ENCODE measurements at places on chromosomes 5 and 9. TPM values are rescaled to one million over a fixed set of nuclear protein-coding genes. Genes with fewer than 3 reads are reported as not detected.

- no peak overlapping the region for H3K4me3 ChIP-seq
- H3K36me3 ChIP-seq = no peaks in the 10 kb centered on the region
- H3K27ac ChIP-seq = no peak overlapping the region
- no peaks in the 10 kb centered on the region for H3K27me3 ChIP-seq
- DNase-seq = no peak
Observed at GRCh38 chr5:74430631-74431289, 209.8 kb downstream of the ENC1 start.

- no peak overlapping the region for H3K4me3 ChIP-seq
- H3K27me3 ChIP-seq = no peaks in the 10 kb centered on the region
- DNase-seq = no peak
- H3K27ac ChIP-seq = no peak overlapping the region
- H3K36me3 ChIP-seq = no peaks in the 10 kb centered on the region
- H3K4me1 ChIP-seq = peaks cover 4% of the 10 kb centered on the region
Observed at GRCh38 chr9:27382975-27383374, 86.0 kb upstream of the EQTN start.

DNA sequence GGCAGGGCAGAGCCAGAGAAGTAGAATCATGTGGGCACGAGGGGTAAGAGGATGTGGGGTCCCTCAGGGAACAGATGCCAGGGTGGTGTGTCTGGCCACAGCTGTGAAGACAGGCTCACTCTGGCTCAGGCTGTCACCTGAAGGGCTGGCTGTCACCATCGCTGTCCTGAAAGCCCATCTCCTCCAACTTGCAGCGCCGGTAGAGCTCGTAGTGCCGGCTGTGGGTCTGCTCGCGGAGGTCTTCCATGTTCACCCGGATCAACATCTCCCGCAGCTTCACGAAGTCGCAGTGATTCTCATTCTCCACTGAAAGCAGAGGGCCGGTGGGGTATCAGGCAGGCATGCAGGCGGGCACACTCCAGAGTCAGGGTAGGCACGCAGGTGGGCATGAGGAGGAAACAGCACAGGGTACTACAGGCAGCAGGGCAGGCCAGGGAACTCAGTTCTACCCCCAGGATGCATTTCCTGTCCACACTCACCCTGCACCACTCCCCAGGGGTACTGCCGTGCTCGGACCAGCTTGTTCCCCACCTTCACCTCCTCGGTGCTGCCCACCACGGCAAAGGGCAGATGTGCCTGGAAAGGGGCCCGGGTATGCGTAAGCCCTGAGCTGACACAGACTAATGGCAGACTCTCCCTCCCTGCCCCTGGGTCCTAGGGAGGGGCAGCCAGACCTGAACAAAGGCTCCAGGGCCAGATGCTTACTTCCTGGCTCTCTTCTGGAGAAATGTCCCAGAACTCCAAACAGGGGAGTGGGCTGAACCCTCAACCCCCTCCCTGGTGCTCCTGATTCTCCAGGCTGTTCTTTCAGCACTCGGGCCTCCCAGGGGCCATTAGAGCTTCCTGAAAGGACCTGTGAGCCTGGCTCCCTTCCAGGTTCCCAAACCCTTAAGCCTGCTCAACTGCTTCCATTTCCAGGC is 14.4 kb downstream of the CCNI2 start:
- no peaks in the 10 kb centered on the region for H3K36me3 ChIP-seq
- no peaks in the 10 kb centered on the region for H3K4me1 ChIP-seq
- H3K27ac ChIP-seq = no peak overlapping the region
- H3K27me3 ChIP-seq = no peaks in the 10 kb centered on the region
- no peak overlapping the region for H3K4me3 ChIP-seq

GRCh38 chr5:83433891-83434290 is 37.7 kb upstream of the VCAN start:
- H3K27ac ChIP-seq = no peak overlapping the region
- DNase-seq = no peak
- no peak overlapping the region for H3K4me3 ChIP-seq
- no peaks in the 10 kb centered on the region for H3K4me1 ChIP-seq
- H3K36me3 ChIP-seq = no peaks in the 10 kb centered on the region

The PPIC gene
- polyA plus RNA-seq = 8.5 TPM

- peak; percentile 70 for DNase-seq
- peaks cover 3% of the 10 kb centered on the region for H3K4me1 ChIP-seq
- H3K4me3 ChIP-seq = no peak overlapping the region
- no peaks in the 10 kb centered on the region for H3K27me3 ChIP-seq
- H3K27ac ChIP-seq = no peak overlapping the region
Observed at GRCh38 chr9:69412741-69413150, 87.7 kb downstream of the ENTREP1 start.

The GDF9 gene
- 0.22 TPM for polyA plus RNA-seq

GRCh38 chr9:36946653-36947052 is 87.4 kb downstream of the PAX5 start:
- DNase-seq = no peak
- H3K27me3 ChIP-seq = no peaks in the 10 kb centered on the region
- H3K27ac ChIP-seq = no peak overlapping the region
- H3K4me1 ChIP-seq = no peaks in the 10 kb centered on the region

- H3K27me3 ChIP-seq = no peaks in the 10 kb centered on the region
- no peaks in the 10 kb centered on the region for H3K36me3 ChIP-seq
- H3K4me1 ChIP-seq = no peaks in the 10 kb centered on the region
- H3K27ac ChIP-seq = no peak overlapping the region
- no peak overlapping the region for H3K4me3 ChIP-seq
- no peak for DNase-seq
Observed at GRCh38 chr9:26735160-26735559, 157.4 kb downstream of the CAAP1 start.

DNA sequence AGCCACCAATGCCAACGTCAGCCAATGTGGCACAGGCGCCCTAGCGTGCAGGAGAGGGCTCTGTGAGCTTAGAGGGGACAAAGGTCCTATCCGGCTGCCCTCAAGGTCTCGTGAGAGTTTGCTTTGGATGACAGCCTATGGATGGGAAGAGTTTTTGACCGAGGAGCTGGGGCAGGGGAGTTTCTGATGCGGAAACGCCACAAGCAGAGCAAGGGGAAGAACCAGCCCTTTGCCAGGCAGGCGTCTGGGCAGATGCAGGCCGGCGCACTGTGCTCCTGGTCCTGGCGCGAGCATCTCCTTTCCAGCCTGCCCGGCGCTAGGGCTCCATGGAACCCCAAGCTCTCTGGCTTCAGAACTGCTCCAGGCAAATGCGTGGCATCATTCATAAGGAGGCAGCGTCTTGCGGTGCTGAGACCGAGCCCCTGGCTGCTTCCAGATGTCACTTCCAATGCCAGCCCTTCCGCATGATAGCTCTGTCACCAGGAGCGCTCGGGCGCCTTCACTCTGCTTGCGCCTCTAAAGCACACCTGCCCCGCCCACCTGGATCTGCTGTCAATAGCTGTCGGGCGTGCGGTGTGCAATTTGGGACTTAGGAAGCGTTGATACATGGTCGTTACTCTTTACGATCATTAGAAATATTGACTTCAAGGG is 374.9 kb upstream of the IRX1 start:
- H3K4me3 ChIP-seq = no peak overlapping the region
- no peaks in the 10 kb centered on the region for H3K36me3 ChIP-seq
- H3K27me3 ChIP-seq = no peaks in the 10 kb centered on the region

GRCh38 chr5:100904259-100904861 is 1.3 kb upstream of the ST8SIA4 start:
- H3K27me3 ChIP-seq = peaks cover 47% of the 10 kb centered on the region
- peaks cover 16% of the 10 kb centered on the region for H3K4me1 ChIP-seq
- H3K27ac ChIP-seq = no peak overlapping the region
- H3K4me3 ChIP-seq = no peak overlapping the region

DNA sequence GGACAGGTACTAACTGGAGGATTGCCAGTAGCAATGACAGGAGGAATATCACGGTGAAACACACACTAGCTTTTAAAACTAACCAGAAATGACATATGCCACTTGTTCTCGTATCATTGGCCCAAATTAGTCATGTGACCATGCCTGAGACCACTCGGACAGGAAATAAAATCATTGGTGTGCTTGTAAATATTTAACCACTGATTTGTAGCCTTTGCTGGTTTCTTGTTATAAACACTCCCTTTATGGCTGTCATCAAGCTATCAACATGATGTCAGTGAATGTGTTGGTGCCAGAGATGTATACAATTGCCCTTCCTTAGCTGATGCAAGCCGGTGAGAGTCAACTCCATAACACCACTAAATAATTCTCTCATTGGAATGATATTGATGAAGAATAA is 123.7 kb upstream of the ANKH start:
- no peaks in the 10 kb centered on the region for H3K27me3 ChIP-seq
- no peak overlapping the region for H3K4me3 ChIP-seq
- H3K27ac ChIP-seq = no peak overlapping the region
- H3K36me3 ChIP-seq = no peaks in the 10 kb centered on the region

- H3K27me3 ChIP-seq = no peaks in the 10 kb centered on the region
- H3K27ac ChIP-seq = no peak overlapping the region
- no peaks in the 10 kb centered on the region for H3K36me3 ChIP-seq
- H3K4me3 ChIP-seq = no peak overlapping the region
- no peaks in the 10 kb centered on the region for H3K4me1 ChIP-seq
Observed at GRCh38 chr9:33082128-33082527, 5.7 kb upstream of the SMU1 start.

The SOHLH1 gene
- 0.05 TPM for polyA plus RNA-seq

DNA sequence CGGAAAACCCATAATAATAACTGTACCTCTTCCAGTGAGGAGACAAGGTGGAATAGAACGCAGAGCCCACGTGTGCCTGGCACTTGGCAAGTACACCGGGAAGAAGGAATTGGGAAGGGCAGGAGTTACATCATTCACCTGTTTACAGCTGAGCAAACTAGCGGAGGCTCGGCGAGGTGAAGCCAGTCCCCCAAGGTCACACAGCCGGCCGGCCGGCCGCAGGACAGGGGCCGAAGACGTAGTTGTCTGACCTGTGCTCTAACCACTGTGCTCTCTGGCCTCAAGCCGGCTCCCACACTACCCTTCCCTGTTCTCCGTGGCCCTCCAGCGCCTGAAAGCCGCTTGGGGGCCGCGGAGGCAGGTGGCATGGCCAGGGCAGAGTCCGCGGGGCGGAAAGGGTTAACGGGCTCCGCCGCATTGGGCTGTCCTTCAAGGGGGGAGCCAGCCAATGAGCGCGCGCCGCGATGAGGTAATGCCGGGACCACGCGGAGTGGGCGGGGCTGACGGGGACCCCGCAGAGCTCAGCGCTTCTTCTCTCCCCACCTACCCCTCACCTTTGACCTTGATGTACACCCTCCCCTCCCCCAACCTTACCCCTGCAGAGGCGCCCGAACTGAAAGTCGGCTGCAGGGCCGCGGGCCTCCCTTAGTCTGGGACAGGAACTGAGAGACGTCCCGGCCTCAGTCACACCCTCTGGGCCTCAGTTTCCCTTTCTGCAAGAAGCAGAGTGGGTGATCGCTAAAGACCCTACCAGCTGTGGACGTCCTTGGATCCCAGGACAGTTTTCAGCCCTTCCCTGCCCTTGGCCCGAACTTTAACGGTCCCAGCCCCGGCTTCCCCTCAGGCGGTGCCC is 125.1 kb downstream of the C9orf50 start:
- peak overlapping the region; percentile 60 for H3K4me3 ChIP-seq
- H3K27me3 ChIP-seq = peaks cover 14% of the 10 kb centered on the region
- DNase-seq = peak; percentile 87
- no peaks in the 10 kb centered on the region for H3K36me3 ChIP-seq

The LMX1B gene
- 0.17 TPM for polyA plus RNA-seq

GRCh38 chr9:18260521-18260920 is 213.4 kb upstream of the ADAMTSL1 start:
- H3K4me3 ChIP-seq = no peak overlapping the region
- no peaks in the 10 kb centered on the region for H3K4me1 ChIP-seq
- H3K27ac ChIP-seq = no peak overlapping the region

DNA sequence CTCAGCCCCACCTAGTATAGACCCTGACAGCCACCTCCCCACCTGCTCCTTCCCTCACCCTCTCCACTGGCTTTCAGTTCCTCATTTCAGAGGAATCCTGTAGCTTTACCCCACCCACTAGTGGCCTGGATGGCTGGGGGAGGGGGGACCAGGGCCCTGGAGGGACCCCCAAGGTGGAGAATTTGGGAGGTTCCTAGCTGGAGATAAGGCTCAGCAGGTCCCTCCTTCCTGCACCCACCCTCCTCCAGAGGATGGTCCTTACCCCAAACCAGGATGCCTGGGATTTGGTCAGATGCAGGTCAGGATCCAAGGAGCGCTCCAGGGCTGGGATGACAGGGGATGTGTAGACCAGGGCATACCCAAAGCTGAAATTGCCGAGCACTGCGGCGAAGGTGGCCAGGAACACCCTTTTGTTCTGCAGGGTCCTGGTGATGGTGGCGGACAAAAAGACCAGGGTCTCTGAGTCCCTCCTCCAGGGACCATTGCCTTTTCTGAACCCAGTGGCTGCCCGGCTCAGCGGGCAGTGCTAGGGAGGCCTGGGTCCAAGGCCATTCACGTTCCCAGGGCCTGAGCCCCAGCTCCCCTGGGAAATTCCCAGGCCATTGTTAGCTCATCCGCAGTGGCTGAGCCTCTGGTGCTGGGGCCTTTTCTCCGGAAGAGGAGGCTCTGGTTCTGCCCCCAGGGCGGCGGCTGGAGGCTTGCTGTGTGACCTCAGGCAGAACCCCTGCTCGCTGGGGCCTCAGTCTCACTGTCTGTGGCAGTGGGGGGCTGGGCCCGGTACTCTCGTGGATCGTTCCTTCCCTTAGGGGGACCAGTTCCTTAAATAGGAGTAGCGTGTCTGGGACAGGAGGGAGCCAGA is 678 bp downstream of the SLC2A6 start:
- no peak overlapping the region for H3K27ac ChIP-seq
- H3K27me3 ChIP-seq = 0 out of 2 replicates have a peak, but pooled peaks cover 4% of the 10 kb centered on the region
- H3K4me1 ChIP-seq = no peaks in the 10 kb centered on the region
- H3K36me3 ChIP-seq = peaks cover 5% of the 10 kb centered on the region

DNA sequence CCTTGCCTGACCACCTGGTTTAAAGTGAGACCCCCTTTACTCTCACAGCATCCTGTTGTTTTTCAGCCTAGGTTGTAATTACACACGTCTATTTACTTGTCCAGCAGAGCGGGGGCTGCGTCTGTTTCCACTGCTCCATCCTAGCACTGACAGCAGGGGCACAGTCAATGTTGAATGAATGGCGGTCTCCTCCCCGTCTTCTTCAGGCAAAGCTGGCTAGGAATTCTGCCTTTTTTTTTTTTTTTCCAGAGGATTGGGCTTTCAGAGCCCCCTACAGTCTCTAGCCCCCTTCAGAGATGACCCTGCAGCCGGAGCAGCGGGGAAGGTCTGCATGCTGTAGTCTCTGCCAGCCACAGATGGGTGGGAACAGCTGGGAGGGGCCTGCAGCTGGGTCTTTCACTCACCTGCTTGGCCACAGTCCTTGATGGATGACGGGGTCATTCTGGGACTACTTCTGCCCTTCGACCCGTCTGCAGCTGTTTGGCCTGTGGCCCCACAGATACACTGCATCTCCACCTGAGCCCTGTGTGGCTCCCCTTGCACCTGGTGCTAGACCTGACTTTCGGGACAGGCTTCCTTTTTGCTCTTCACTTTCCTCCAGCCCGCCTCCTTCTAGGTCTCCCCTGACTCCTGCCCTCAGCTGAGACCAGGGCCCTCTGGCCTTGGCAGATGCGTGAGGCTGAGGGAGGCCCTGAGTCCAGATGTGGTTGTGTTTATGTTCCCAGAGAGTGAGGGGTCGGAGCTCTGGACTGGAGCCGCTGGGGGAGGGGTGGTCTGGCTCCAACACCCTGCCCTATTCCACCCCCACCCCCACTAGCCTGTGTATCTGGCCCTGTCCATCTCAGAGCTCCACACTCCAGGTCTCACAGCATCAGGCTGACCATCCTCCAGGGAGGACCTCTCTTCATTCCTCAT is 8.0 kb downstream of the PITX1 start:
- H3K4me3 ChIP-seq = no peak overlapping the region
- H3K27me3 ChIP-seq = peaks cover 68% of the 10 kb centered on the region
- no peak overlapping the region for H3K27ac ChIP-seq
- peaks cover 7% of the 10 kb centered on the region for H3K36me3 ChIP-seq

- H3K27me3 ChIP-seq = no peaks in the 10 kb centered on the region
- H3K4me3 ChIP-seq = no peak overlapping the region
- H3K36me3 ChIP-seq = no peaks in the 10 kb centered on the region
- no peaks in the 10 kb centered on the region for H3K4me1 ChIP-seq
- DNase-seq = no peak
Observed at GRCh38 chr9:108257382-108257781, 598.4 kb downstream of the ACTL7B start.
